ENCODE measurements at places on chromosomes 7 and 10.

DNA sequence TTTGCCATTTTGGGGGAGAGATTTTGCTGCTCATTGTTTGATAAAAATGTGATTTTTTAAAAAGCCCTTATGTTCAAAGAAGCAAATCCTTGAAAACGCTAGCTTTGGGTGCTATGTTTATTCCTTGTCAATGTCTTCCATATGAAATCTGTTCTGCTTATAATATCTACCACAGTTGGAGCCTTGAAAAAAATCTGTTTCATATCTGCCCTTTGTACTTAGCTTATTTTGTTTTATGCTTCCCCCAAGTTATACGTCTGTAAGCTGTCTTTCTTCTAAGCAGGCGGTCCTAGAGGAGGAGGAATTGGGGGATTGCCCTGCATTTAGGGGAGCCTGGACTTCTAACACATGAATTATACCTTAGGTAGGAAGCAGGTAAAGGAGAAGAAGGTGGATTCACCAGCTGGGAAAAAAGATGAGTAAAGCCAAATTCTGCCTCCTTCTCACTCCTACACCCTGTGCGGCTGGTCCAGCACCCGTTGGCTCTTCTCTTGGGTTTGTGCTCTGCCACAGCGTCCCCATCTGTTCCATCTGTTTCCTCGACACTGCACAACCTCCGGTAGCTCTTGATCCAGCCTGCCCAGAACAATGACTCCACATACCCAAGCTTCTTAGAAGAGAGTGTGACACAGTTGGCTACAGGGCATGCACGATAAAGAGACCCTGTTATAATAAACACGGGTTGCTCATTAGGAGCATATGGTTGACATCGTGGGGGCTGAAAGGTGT, 31.9 kb upstream of the NEUROD6 start:
- DNase-seq = no peak

DNA sequence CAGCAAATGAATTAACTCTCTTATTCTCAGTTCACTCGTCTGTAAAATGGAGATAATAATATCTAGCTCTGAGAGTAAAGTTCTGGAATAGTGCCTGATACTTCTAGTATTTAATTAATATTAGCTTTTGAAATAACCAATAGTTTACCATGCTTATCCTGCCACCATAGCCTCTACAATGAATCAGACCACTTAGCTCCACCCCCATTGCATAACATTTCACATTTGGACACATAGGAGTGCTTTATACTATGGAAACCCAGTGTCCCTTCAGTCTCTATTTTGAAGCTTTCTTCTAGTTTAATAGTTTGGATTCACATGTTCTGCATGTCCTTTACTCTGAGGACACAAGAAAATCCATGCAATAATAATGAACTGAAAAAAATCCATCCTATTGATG, 427.3 kb upstream of the C7orf33 start:
- no peak for DNase-seq

DNA sequence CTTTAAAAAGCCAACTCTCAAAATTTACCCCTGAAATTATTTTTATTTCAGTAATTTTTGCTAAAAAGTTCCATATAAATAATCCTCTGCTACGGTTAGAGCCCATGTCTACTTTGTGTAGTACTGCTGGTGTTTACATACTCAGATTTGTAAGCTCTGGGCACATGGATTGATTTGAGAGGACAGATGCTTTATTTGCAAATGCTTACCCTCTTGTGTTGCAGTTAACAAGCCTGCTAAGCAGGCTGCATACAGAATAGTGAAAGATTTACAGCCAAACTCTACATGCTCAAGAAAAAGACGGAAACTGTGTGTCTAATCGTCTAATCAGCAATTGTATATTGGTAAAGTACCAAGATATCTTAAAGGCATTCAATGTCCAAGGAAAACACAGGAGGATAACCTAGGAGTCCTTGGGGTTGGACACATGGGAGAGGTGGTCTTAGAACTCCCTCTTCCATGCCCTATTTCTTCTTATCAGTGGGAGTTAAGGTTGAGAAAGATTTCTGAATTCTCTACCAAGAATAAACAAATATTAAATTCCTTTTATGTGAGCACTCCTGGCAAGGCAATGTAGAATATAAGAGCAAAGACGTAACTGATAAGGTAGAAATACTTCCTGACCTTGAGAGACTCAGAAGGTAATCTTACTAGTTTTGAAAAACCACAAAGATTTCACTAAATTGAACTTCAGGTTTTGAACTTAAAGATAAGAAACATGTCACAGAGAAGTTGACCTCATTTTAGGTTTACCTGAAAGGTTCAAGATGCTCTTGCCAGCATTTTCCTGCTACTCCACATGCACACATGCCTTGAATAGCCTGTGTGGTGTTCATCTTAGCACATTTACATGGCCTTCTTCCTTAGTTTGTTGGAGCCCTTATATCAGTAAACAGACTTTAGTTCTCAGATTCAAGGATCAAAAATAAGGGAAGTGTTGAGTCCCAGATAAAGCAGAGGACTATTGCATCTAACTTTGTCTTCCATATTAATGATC, 1216.5 kb downstream of the SORCS3 start:
- DNase-seq = no peak

DNA sequence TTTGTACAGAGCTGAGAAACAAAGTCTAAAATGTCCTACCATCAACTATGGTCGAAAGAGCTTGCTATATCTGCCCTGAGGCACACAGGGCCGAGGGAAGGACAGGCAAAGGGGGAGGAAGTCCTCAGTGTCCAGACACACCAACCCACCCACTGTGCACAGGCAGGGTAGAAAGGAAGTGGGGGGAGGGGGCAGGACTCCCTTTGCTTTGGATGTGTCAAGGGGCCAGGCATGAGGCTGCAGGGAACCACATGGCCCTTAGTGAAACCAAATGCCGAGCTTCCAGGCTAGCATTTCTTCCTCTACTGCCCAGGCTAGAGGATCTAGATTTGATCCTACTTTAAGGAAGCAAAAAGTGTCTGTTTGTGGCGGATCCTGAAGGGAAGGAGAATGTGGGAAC, 28.6 kb downstream of the KCNH2 start:
- DNase-seq = no peak

DNA sequence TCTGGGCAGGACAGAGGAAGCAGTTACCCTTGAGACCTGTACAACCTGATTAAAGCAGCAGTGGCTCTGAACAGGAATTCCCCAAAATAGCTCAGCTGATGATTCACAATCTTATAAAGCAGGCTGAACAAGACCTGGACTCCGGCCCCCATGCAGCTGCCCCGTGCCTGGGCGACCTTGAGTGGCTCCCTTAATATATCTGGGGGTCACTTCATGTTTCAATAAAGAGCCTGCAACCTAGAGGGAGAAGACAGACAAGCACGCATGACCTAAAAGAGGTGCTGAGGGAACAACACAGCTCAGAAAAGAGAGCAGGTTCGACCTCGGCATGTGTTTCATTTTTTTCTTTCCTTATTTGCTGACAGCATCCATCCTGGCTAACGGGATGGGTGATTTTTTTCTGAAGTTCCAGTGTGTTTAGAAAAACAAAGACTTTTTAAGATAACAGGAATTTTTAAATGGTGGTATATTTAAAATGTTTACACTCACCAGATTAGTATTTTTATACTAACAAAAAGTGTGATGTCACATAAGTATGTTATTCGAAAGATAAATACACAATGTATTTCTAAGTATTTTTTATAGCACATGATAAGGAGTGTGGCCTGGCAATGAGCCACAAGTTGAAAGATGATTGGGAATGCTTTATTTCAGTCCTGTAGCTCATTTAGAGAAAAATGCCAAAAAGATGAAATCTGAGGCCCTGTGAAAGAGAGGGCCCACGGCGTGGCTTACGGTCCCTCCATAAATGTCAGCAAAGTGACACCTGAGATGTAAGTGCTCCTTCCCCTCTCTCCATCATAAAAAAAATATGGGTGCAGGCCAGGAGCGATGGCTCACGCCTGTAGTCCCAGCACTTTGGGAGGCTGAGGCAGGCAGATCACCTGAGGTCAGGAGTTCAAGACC, 161.3 kb downstream of the SLIT1 start:
- DNase-seq = no peak

GRCh38 chr10:35089611-35090161, 455 bp downstream of the CUL2 start:
- no peak for DNase-seq

GRCh38 chr10:64368298-64368697, 847.1 kb downstream of the REEP3 start:
- no peak for DNase-seq

DNA sequence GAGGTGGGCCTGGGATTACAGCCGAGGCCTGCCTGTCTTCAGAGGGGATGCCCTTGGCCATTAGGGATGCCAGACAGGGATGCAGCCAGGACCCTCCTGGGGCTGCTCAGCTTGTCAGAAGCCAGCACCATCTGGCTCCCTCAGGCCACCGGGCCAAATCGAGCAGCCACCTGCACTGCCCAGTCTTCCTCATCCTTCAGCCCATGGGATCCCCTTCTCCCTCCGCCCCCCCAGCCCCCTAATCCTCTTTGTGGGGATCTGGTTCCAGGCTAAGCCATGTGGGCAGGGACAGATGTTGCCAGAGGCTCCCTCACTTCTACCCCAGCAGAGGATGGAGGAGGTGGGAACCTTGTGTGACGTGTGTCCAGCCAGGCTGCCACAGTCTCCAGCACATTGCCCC, 137.4 kb upstream of the PPIF start:
- DNase-seq = no peak

GRCh38 chr10:49367600-49367999, 28.3 kb downstream of the DRGX start:
- DNase-seq = no peak

- DNase-seq = no peak
These were observed 4.8 kb downstream of the CALML5 start for GRCh38 chr10:5494611-5495010.

DNA sequence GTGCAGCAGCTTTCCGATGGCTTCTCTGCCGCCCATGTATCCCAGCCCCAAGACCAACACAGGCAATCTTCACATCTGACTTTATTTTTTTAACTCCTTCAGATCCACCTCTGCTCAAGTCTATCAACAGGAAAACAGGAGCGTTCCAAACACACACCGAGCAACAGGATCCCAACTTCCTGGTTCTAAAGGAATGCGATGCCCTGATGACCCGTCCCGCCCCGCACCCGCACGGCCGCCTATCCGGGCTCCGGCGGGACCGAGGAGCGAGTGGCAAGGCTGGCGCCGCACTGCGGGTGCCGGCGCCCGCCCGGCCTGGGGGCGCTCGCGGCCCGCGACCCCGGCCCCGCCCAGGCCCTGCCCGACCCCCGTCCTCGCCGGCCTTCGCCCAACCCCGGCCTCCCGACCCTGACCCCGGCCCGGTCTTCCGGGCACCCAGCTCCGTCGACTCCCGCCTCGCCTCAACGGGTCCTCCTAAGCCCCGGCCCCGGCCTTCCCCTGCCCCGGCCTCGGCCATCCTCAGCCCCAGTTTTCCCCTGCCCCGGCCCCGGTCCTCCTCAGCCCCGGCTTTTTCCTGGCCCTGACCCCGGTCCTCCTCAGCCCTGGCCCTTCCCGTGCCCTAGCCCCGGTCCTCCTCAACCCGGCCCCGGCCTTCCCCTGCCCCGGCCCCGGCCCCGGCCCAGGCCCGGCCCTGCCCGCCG, 730 bp downstream of the LARP4B start:
- DNase-seq = peak; percentile 73

DNA sequence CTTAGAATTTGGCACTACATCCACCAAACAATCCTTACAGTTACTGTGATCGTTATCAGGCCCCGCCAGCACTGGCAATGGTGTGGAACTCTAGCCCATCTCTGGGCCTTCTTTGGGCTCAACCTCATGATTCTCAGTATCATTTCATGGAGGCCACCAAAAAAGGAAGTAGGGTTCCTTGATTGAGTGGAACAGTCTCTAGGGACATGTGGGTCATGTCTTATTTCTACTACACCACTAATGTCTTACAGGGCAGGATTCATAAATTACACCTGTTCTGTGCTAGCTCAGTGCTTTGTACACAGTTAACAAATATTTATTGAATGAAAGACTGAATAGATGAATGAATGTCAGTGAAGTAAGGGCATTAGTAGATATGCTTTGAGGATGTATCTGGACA, 53.9 kb downstream of the AP3M1 start:
- DNase-seq = no peak

- DNase-seq = no peak
These were observed 499.4 kb downstream of the AUTS2 start for GRCh38 chr7:70097645-70098044.

GRCh38 chr10:21039721-21040120, 142.6 kb upstream of the NEBL start:
- DNase-seq = no peak

DNA sequence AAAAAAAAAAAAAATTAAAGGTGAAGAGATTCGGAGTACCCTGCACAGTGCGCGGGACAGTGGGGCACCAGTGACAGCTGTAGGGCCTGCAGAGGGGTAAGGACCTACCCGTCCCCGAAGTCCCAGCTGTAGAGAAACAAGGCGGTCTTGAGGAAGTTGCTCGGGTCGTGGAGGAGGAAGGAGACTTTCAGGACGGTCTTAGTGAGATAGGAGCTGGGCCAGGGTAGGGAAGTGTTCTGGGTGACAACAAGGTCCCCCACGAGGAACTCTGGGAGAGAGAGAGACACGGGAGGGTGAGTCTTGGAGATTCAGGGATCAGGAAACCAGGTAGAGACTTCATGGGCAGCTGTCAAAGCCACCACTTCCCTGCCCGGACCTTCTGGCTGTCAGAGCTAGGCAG, 9.7 kb downstream of the TMEM130 start:
- no peak for DNase-seq

DNA sequence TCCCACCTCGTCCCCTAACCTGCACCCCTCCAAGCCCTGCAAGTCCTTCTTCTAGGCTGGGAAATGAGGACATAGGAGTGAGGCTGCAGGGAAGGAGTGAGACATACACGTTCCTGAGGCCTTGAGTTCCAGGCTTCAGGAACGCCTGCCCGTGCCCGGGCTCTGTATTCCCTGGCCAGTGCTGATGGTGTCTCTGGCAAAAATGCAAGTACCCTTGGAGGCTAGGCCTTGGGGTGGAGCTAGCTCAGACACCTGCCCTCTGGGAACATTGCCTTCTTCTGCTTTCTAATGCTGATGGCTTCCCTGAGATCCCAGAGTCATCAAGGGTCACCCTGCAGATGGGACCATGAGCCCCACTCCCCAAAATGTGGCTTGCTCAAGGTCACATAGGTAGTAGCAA, 76.0 kb downstream of the GRK5 start:
- DNase-seq = no peak

GRCh38 chr7:7639847-7640220, 718 bp upstream of the UMAD1 start:
- no peak for DNase-seq

GRCh38 chr10:121680879-121681655, 82.8 kb upstream of the FGFR2 start:
- no peak for DNase-seq

DNA sequence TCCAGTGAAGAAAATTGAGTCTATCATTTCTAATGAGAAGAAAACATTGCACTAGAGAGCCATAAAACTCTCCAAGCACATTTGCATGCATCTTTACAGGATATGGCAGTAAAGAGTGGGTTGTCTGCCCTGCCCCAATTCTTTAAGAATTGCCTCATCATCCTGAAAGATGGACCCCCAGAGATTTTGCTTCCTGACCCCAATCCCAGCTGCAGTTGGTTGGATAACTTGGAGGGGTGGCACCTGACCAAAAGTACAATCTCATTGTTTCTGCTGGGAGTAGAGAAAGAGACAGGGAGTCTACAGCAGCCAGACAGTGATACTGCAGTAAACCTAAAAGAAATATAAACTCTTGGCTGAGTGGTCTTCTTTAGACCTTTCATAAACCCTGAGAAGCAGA, 49.1 kb upstream of the ADCY1 start:
- no peak for DNase-seq

Measured in endothelial cell (in vitro differentiated cells).